Stimulated activated naive CD8-positive, alpha-beta T cell treated with anti-CD3 and anti-CD28 coated beads, Interleukin-15, Interleukin-2, amounts not matched to agents 100 U/mL and 50 U/mL, for 24 hours (primary cell): ENCODE measurements at places on chromosomes 3 and 15.
A peak's percentile ranks its signal among the peaks of the same experiment; 100 is the strongest.

GRCh38 chr15:46708226-46708625 lies 1009.1 kb upstream of the SEMA6D start:
- DNase-seq, result no peak

GRCh38 chr3:49461443-49462171 lies 8.5 kb upstream of the DAG1 start:
- DNase-seq, result no peak

DNA sequence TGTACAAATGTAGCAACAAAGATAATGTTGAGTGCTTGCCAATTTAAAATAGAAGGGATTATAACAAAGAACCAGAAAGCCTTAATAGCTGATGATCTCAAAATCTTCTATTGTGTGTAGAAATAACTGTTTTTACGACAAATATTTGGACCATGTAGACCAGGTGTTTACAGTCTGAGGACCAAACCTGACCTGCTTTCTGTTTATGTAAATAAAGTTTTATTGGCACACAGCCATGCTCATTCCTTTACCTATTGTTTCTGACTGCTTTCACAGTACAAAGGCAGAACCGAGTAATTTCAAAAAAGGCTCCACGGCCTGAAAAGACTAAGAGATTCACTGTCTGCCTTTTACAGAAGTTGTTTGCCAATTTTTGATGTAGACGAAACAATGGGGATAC lies 91.8 kb downstream of the GOLIM4 start:
- DNase-seq, result no peak

- DNase-seq, result no peak
These were observed 37.0 kb downstream of the FBXL22 start for GRCh38 chr15:63634154-63634553.

DNA sequence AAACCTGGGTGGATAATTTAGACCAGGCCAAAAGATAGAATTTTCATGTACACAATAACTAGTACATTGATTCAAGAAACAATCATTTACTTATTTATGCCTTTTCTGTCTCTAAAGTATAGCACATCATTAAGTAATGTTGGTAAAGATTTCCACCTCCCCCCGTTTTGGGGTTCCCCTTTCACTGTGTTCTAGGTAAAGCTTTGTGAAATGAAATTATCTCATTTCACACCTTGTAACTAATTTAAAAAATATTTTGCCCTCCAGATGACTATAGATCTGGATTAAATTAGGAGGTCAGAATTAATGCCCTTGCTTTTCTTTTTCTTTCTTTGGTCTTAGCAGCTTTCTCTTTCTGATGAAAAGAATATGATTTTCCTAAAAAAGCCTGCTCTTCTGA lies 328.5 kb upstream of the TBC1D5 start:
- no peak for DNase-seq

DNA sequence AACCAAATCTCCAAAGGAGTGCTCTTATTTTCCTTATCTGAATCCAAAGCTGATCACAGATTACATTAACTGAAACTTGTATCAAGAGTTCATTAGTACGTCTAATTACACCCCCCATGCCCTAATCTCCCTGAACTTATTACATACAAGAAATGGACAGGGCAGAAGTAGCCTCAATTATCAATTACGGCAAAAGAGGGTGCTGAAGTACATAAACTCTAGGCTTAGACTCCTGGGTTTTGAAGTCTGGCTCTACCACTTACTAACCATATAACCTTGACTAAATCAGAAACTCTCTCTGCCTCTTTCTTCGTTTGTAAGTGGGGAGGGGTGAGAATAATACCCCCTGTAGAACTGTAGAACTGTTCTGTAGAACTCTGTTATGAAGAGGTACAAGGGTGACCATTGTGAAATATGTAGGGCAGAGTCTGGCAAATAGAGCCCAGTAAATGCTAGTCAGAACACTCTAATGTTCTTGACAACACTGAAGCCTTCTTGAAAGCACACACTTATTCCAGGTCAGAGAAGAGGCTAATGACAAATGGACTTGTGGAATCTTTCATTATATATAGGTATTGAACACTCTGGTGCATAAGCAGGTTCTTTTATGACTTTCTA lies 19.6 kb upstream of the OR5K4 start:
- no peak for DNase-seq

- DNase-seq, result no peak
These were observed 6.0 kb upstream of the CCR8 start for GRCh38 chr3:39323494-39323893.

DNA sequence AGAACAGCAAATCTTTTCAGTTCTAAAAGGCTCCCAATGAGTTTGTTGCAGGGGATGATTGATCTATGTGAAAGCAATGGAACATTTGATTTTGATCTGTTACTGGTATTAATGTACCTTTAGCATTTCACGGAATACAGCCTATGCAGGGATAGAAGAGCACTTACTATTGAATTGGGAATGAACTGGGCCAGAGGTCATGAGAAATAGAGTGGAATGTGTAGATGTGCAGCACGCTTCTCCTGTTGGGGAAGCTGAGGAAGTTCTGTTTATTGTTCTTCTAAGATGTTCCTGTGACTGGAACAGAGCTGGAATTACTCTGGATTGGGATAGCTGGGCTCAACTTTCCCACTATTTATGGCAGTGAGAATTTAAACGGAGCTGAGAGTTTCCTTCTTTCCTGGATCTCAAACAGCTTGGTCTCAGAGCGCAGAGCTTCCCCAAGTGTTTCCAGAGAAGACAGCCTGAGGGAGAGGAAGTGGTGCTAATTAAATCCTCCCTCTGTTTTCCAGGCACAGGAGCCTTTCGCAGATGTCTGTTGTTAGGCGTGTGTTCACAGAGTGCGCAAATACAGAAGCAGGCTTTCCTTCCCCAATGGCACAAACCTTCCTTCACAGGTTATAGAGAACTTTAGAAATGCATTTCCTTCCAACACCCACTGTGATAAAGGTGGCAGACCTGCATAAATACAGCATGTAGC lies 32.5 kb downstream of the TPRG1 start:
- DNase-seq, result no peak

- DNase-seq, result no peak
These were observed 10.1 kb upstream of the ANKRD63 start for GRCh38 chr15:40293006-40293405.

DNA sequence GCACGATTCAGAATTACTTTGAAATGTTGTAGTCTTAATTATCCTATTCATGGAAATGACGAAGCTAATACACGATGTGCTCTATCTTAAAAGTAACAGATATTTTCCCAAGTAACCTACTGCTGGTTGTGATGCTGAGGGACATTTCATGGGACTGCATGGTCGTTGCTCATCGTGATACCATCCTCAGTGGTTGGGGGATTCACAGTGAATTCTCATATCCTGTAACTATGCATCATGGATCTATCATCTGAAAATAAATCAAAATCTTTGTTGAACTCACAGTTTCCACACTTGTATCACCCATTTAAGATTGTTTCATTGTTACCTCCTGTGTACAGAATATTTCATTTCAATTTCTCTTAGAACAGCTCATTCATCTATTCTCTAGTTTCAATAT lies 84.7 kb downstream of the OPA1 start:
- DNase-seq, result no peak

DNA sequence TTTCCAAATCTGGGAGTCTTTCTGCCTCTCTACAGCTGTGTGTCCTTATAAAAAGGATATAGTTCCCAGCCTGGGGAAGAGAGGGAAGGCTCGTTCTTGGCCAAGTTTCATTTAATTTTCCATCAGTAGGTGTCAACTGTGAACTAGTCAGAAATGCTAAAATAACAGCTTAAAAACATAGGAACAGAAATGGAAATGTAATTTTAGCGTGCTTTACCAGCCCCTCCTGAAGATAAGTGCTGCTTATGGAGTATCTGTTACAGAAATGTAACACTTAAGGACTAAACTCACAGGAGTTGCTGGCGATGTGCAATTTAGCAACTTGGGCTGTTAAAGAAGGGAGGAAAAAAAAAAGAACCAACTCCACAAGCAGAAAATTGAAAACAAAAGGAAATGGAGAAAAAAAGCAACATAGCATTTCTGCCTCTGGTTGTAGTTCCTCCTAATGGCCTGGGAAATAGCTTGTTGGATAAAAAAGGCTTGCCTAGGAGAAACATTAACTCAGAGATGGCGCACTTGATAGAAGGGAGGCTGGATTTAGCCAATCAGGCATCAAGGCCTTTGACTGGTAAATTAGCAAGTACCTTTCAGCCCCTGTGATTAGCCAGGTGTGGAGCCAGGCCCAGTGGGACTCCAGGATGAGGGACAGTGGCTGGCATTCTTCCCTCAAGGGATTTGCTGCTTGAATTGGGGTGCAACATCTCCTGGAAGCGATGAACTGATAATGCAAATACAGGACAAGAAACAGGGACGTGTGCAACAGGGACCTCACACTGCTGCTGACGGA lies 84.3 kb downstream of the RPLP1 start:
- DNase-seq, result no peak

DNA sequence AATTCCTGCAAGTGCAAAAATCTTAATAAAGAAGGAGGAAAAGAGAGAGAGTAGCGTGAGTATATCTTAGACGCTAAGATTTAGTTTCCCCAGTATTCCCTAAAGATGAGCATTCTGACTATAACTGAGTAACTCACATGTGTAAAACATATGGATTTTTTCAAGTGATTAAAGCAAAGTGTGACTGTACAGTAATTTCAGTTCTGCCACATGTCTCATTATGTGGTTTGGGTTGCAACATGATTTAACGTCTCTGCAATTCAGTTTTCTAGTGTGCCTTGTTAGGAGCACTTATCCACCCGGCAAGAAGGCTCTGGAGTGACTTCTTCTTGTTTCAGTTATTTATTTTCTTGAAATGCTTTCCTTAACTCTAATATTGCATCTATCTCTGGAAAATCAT lies 514.1 kb downstream of the ROBO1 start:
- DNase-seq, result no peak

- peak; percentile 11 for DNase-seq
These were observed 88.7 kb upstream of the EPHB3 start for GRCh38 chr3:184472723-184473428.

DNA sequence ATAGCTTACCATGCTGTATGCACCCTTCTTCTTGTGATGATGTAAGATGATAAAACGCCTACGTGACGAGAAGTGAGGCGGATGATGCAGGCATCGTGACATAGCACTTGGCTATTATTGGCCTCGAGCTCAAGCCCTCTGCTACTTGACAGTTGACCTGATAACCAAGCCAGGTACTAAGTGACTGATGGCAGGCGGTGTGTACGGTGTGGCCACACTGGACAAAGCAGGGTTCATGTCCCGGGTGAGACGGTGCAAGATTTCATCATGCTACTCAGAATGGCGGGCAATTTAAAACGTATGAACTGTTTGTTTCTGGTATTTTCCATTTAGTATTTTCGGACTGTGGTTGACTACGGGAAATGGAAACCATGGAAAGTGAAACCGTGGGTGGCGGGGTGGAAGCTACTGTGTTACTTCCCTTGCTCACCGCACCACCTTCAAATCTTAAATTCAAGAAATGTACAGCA lies 57.7 kb downstream of the SLC12A8 start:
- peak; percentile 49 for DNase-seq

- DNase-seq, result no peak
These were observed 179.3 kb downstream of the THRB start for GRCh38 chr3:24315356-24315755.

DNA sequence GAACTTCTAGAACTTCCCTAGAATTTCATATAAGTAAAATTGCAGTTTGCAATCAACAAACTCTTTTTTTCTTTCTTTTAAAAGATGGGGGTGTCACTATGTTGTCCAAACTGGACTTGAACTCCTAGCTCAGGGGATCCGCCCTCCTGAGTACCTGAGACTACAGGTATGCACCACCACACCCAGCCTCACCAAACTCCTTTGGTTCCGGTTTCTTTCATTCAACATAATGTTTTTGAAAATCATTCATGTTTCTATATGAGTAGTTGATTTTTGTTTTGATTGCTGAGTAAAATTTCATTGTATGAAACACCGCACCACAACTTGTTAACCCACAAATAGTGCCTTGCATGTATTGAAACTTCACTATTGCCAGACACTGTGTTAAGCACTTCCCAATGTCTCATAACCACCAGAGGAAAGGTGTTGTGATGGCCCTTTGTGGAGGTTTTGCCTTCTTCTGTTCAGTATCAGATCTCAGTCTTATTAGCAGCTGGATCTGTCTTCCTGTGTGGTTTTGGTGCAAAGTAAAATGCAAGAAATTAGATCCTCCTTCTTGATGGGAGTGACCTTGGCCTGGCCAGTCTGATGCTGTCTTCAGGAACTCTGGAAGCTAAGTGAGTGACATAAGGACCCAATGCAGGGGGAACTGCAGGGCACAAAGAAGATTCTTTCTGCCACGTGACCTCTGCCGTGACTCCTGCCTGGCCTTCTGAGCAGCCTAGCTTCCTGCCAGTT lies 78.8 kb upstream of the UBE2E1 start:
- DNase-seq, result no peak

- no peak for DNase-seq
These were observed 140.9 kb upstream of the IQSEC1 start for GRCh38 chr3:13213911-13214846.

DNA sequence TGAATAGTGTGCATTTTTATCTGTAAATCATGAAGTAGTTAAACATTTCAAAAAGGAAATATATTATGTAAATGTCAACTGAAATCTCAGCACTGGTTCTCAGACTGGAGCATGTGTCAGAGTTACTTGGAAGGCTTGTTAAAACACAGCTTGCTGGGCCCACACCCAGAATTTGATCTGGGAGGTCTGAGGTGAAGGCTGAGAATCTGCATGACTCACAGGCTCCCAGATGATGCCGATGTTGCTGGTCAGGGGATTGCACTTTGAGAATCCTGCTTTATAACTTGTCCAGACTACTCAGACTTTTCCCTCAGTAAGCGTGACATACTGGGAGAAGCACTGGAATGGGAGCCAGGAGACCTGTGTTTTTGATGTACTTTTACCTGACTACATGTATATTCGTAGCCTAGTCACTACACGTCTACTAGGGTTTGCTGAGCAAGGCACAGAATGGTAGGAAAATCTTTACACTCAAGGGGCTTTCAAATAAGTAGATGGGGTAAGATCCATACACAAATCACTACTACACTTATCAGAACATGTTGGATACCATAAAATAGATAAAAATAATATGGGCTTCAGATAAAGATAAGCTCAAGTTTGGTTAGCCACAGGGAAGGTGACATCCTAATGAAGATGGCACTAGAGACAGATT lies 77.1 kb upstream of the MEX3B start:
- DNase-seq, result no peak

GRCh38 chr15:98776607-98777281 lies 128.4 kb downstream of the IGF1R start:
- DNase-seq, result no peak

DNA sequence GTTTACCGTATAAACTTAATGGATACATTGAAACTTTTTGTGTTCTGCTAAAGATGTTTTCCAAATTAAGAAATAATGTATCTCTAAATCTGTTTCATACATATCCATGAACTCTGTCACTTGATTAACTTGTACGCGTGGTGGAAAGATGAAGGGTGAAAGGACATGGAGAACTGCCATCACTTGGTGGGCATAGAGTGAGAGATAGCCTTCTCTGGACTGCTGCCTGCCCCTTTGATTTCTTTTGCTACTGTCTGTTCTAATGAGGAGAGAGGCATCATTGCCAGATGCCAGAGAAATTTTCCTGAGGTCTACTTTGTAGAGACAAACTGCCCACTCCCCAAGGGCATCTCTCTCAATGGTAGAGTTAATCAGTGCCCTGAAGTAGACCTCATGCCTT lies 120.5 kb downstream of the SLMAP start:
- no peak for DNase-seq
